Left renal cortex interstitium (tissue), 4 donors: ENCODE measurements at places on chromosomes 3 and 15.

DNA sequence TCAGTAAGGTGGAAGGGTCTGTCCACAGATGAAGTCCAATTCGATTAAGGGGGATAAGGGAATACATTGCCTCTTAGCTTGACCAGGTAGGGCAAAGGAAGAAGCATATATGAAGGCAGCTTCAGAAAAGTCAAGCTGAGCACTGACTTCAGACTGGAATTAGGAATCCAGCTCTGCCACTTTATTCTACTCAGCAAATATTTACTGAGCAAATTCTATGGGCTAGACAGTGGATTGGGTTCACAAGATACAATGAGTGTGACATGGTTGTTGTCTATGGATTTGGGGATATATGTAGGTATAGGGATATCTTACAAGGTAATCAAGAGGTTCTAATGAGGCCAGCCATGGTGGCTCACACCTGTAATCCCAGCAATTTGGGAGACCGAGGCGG, 526 bp downstream of the ADIPOQ start:
- DNase-seq = no peak

DNA sequence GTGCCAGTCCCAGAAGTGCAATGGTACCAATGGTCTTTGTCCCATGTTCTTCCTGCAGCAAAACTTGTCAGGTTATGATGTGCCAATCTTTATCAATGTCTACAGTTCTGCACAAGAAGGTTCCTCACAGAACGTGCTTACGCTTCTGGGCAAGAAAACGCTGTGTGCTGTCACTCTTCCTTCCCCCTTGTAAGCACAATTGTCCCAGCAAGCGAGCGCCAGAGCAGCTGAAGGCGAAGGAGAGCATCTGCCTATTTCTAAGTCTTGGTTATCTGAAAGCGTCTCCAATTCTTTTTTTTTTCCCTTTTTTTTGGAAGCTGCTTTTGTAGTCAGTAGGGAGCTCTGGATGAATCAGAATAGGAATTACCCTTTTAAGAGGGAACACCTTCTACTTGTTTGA, 514.4 kb downstream of the FGF12 start:
- DNase-seq = no peak

- DNase-seq = no peak
Measured at GRCh38 chr3:5202222-5202621, 14.7 kb downstream of the EDEM1 start.

DNA sequence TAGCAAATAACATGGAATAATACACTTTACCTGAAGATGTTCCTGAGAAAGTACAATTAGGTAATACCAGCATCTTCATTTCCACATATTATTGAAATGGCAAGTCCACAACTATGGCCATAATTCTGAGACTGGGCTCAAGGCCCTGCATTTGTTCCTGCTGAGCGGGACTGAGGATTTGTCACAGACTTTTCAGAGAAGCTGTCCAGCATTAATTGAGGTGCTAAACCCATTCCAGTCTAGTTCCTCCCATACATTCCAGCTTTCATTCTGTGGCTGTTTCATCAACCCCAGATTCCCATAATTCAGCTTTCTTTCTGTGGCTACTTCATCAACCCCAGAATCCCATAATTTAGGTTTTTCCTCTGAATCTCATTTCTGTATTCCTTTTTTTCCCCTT, 293.4 kb upstream of the GBE1 start:
- DNase-seq = no peak

DNA sequence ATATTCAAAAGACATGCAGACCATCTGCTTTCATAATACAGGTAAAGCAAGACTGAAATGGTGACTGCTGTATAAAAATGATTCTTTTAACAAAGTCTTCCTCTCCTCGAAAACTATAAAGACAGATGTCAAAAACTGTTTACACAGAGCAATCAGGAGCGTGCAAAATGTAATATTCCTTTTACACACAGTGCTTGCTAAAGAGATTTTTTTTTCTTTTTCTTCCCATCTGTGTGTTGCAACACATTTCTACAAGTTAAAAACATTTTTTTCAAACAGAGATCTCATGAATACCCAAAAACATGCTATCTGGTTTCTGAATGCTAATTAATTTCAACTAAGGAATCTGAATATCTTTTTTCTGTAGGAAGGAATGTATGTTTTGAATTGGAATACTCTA, 22.1 kb downstream of the SATB1 start:
- DNase-seq = no peak

DNA sequence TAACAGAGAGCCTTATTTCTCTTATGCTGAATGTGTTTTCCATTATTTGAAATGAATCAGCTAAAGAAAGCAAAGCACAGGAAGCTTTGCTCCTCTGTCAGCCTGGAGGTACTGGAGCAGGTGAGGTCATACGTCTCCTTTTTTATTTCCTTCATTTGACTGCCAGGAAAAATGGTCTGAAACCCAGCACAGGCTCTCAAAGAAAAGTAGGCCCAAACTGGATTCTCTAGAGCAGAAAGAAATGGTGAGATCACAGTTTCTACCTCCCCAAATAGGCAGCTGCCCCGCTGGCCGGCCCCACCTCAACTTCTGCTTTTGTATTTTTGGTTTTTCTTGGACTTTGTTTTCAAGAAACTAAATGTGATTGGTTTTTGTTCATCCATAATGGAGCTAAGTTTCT, 95.1 kb downstream of the RPL39L start:
- no peak for DNase-seq

DNA sequence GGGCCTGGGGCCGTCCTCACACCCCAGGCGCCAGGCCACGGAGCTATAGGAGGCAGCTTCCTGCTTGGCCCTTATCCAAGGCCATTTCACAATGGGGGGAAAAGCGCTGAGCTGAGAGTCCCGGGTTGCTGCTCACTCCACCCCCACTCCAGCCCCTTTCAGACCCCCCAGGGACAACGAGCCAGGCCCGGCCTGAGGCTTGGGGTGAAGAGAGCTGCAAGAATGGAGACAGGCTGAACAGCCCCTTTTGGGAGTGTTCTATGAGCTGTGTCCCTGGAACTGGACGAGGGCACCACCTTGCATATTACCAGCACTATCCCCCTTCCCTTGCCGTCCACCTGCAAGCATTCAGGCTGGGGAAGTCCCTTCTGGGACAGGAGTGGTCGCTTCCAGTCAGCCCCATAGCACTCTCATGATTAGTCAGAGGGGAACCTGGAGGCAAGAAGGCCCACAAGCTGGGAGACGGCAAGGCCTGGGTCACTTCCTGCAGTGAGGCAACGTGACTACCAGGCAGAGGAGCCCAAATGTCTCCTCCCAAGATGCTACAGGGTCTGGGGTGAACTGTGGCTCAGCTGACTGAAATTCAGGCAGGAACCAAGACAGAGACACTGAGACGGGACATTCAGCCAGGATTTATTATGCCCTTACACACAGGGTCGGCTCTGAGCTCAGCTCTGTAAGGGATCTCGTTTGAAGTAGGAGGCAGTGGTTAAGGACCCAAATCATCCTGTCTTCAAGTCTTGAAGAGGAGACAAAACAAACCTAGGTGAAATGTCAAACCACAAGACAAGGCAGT, 8.6 kb upstream of the SRP14 start:
- DNase-seq = no peak

- no peak for DNase-seq
Measured at GRCh38 chr3:31244929-31245817, 287.6 kb upstream of the STT3B start.

GRCh38 chr3:22122567-22122966, 371.6 kb upstream of the ZNF385D start:
- DNase-seq = no peak
